CD4-positive, alpha-beta memory T cell (primary cell): ENCODE measurements at places on chromosomes 4 and X.

GRCh38 chr4:163384434-163384833, 40.7 kb downstream of the NPY5R start:
- no peak for DNase-seq

DNA sequence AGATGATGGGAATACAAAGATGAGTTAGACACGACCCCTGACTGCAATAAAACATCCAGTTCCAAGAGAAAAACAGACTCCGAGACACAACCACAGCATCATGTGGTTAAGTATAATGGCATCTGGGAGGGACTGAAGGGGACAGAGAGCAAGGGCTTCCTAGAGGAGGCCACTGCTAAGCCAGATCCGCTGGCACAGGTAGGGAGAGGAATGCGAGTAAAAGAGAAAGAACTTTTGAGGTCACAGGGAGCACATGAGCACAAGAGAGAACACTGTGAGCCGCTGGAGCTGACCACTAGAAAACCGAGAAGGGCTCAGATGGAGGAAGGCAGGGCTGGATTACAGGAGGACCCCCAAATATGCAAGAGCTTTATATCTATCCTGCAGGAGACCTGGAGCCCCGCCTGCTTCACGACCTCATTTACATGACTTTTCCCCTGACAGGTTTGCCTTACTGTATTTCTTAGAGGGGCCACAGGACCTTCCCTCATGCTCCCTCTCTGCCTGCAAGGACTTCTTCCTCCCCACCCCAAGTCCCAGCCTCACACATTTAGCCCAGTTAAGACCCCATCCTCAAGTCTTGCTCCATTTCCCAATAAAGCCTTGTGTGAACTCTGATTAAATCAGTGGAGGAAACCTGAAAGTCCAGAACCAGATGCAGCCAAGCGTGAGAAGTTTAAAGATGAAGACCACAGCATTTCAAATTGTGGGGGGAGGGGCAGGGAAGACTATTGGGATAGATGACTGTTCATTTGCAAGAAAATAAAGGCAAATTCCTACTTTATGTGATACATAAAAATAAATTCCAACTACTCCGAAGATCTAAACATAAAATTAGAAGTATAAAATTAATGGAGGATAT, 29.6 kb downstream of the MFAP3L start:
- no peak for DNase-seq

GRCh38 chr4:168883513-168883912, 126.5 kb downstream of the CBR4 start:
- no peak for DNase-seq

DNA sequence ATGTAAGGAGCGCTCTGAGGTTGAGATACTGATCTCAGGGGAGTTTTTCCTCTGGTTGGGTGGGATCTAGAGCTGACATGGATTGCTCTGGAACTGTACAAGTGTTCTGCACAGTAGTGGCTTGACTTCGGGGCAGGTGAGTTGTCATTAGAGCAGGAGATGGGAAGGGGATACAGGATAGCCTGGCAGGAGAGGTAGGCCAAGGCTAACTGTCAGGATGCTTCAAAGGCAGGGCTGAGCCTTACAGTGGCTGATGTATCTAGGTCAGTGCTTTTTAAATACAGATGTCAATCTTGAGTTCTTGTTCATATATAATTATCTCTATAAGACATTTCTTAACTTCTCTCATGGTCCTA, 43.5 kb upstream of the RELL1 start:
- no peak for DNase-seq

DNA sequence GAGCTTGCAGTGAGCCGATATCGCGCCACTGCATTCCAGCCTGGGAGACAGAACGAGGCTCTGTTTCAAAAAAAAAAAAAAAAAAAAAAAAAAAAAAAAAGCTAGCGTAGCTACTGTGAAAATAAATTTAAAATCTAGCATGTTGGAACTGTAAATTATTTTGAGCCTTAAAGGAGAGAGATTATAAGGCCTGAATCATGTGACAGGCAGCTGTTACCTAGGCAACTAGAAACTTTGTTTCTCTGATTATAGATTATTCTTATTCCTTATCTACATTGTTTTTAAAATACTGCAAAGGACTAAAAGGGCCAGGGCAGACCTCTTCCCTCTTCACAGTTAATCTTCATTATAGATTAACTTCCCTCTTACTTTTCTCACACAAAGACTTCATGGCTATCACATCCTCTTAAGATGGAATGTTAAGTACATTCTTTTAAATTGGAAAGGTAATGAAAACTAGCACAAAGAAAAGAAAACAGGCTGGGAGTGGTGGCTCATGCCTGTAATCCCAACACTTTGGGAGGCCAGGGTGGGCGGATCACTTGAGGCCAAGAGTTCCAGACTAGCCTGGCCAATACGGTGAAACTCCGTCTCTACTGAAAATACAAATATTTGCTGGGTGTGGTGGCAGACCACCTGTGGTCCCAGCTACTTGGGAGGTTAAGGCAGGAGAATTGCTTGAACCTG, 21.1 kb upstream of the PDS5A start:
- DNase-seq = no peak

GRCh38 chrX:96424007-96424406, 260.6 kb upstream of the DIAPH2 start:
- DNase-seq = no peak

DNA sequence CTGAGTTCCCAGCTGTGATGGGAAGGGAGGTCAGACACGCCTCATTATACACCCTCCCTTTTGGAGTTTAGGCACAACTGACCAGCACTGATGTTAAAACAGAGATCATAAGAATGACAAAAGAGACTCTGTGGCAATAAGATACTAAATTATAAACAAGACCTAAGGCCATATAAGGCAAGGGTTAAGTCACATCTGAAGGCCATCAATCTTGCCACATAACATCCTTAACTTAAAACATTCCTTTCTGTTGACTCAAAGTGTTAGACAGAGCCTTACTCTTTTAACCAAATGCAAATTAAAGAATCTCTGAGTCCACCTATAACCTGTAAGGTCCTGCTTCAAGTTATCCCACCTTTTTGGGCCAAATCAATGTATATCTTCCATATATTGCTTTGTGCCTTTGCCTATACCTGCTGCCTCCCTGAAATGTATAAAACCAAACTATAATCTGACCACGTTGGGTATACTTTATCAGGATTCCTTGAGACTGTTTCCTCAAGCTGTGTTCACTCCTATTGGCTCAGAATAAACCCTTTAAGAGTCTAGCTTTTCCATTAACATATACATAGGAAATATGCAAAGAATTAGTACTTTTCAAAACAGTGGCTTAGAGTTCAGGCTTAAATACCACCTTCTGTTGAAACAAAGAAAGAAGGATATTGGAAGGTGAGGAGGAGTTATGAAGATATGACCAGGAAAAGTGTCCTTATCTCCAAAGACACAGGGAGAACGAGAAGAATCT, 214.4 kb upstream of the PPP1R2C start:
- DNase-seq = no peak

DNA sequence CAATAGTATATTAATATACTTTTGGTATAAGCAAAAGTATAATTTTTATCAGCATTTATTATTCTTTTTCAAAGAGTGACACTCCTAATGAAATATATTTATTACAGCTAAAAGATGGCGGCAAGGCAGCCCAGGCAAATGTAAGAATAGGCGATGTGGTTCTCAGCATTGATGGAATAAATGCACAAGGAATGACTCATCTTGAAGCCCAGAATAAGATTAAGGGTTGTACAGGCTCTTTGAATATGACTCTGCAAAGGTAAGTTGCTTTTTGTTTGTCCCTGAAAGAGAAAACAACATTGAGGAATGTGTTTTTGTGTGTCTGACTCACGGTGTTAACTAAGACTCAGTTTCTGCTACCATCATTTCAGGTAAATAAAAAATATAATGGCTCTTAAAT, 71.9 kb downstream of the PDLIM5 start:
- DNase-seq = no peak

- DNase-seq = no peak
Observed at GRCh38 chr4:141501931-141502330, 134.5 kb upstream of the IL15 start.

- DNase-seq = no peak
Observed at GRCh38 chr4:119835613-119835910, 207.0 kb upstream of the PDE5A start.

DNA sequence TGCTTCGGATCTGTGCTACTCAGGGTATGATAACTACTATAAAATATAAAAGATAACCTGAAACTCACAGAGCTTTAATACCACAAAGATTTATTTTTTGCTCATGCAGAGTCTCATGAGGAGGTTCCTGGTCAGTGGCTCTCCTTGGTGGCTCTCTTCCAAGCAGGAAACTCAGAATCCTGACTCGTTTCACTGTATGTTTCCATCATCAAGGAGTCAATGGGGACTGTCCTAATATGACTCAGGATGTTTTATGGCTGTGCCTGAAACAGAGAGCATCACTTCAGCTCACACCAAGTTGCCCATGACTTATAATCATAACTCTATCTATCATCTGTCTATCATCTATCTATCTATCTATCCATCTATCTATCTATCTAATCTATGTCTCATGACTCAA, 620.8 kb upstream of the NR3C2 start:
- no peak for DNase-seq

DNA sequence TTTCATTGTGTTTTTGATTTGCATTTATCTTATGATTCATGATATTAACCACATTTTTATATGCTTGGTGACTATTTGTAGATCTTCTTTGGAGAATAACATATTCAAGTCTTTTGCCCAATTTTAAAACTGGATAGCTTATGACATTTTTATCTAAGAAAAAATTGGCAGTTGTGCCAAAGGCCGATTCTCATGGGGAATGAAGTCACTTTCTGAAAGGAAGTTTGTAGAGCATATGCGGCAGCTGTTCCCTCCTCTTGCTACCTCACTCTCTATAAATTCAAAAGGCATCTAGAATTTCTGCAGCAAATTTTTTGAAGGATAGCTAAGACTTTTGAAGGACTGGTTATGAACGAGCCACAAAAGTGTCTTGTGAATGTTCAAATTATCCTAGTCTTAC, 2353.5 kb downstream of the ARAP2 start:
- no peak for DNase-seq

GRCh38 chr4:172998527-172999469, 169.8 kb upstream of the GALNT7 start:
- no peak for DNase-seq

GRCh38 chrX:30814978-30815377, 74.1 kb downstream of the TAB3 start:
- no peak for DNase-seq

GRCh38 chr4:55752810-55753209, 66.8 kb upstream of the EXOC1L start:
- no peak for DNase-seq

DNA sequence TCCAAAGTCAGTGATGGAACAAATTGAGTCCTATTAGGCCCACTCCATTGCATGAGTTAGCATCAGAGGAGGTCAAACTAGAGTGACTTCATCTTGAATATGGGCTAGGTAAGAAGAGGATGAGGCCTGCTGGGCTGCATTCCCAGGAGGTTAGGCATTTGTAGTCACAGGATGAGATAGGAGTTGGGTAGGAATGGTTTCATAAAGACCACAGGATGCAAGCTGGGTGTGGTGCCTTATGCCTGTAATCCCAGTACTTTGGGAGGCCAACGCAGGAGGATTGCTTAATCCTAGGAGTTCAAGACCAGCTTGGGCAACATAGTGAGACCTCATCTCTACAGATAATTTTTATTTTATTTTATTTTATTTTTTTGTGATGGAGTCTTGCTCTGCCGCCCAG, 26.8 kb downstream of the PDGFRA start:
- DNase-seq = no peak

GRCh38 chrX:7953446-7953845, 26.2 kb upstream of the PNPLA4 start:
- DNase-seq = no peak

DNA sequence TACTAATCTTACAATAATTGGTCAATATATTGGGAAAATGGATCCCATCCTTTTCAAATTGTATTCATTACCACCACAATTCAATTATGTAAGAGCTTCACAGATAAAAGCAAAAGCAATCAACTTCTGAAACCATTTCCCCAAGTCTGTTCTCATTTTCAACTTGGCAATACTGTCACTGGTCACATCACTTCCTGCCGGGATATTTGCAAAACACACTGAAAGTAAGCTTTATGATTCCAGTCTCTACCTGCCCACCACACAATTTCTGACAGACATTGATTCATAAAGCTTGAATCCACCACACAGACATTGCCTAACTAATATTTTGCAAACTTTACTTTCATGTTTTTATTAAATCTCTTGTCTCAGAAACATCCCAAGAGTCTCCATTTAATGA, 53.6 kb downstream of the LIN54 start:
- no peak for DNase-seq
